Stimulated activated CD8-positive, alpha-beta memory T cell treated with anti-CD3 and anti-CD28 coated beads, Interleukin-4, amount 100 ng/mL, for 4 hours (primary cell): ENCODE measurements at places on chromosomes 16 and 17.

GRCh38 chr16:17324451-17324850 is 146.3 kb downstream of the XYLT1 start:
- DNase-seq, result no peak

DNA sequence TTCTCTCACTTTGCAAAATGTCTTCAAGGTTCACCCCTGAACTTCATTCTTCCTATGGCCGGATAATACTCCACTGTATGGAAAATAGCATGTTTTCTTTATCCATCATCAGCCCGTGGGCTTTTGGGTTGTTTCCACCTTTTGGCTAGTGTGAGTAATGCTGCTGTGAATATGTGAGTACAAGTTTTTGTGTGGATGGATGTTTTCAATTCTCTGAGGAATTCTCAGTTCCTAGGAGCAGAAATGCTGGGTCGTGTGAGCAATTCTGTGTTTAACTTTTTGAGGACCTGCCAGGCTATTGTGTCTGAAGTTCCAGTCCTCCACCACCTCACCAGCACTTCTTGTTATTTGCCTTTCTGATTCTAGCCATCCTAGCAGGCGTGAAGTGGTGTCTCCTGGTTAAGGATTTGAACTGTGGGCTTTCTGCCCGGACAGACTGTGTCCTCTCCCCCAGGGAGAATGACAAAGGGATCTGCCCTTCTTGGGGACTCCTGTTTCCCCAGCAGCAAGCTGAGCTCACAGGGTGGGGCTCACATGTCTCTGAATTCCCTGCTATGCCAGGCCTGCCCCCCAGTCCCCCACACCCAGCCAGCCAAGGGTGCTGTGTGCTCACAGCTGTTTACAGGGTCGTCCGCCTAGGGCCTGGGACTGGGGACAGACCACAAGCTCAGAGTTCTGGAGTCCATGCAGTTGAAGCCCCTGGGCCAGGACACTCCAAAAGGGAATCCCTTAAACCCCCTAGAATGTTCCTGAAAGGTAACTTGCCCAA is 92.2 kb upstream of the CIBAR2 start:
- no peak for DNase-seq

DNA sequence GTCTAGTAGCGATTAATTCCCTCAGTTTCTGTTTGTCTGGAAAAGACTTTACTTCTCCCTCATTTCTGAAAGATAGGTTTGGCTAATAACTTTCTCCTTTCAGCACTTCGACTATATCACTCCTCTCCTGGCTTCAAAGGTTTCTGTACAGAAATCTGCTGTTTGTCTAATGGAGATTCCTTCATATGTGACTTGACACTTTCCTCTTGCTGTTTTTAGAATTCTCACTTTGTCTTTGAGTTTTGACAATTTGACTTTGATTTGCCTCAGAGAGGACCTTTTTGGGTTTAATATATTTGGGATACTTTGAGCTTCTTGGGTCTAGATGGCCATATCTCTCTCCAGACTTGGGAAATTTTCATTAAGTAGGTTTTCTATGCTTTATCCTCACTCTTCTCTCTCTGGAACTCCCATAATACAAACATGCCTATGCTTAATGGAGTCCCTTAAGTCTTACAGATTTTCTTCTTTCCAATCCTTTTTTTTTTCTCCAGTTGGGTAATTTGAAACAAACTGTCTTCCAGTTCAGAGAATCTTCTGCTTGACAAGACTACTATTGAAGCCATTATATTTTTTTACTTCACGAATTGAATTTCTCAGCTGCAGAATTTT is 7.8 kb upstream of the PRSS21 start:
- DNase-seq, result no peak

DNA sequence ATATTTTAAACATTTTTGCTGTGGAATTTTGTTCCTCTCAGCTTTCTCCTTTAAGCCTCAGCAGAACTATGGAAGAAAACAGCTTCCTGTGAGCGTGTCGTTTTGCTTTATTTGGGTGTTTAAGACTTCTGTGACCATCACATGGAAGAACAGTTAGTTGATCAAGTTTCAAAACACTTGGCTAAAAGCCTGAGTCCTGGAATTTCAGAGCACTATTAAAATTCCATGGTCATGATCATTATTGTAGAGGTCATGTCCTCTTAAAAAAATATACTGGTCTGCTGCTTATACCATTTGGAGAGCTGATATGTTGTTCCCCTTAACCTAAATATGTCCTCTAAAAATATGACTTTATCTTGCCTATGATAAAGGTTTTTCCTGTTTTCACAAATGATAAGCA is 12.6 kb upstream of the CDR2 start:
- DNase-seq, result no peak

GRCh38 chr17:74744714-74745547 is 3.5 kb upstream of the NHERF1 start:
- peak; percentile 57 for DNase-seq

DNA sequence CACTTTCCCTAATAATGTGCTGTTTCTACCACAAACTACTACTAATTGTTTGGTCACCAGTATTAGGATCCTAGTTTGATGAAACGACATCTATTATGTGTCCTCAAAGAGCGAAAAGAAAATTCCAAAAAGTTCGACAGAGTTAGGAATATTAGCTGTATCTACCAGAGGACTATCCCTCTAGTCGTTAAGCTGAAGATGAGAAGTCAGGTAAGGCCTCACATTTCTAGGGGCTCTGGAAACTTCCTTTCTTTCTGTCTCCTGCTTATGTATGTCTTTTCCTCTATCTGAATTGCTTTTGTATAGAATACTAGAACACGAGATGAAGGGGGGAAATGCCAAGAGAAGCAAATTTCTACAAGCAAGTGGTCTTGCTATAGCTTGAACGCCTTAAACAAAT is 1.6 kb downstream of the GLG1 start:
- no peak for DNase-seq

- DNase-seq, result no peak
Observed at GRCh38 chr17:64170286-64170685, 40.3 kb upstream of the ERN1 start.

GRCh38 chr17:32226886-32227285 is 38.7 kb upstream of the RHBDL3 start:
- no peak for DNase-seq

- no peak for DNase-seq
Observed at GRCh38 chr17:39069114-39069756, 82.2 kb downstream of the PLXDC1 start.

- DNase-seq, result no peak
Observed at GRCh38 chr16:82344157-82344556, 174.1 kb upstream of the MPHOSPH6 start.

GRCh38 chr16:25121824-25122600 is 10.5 kb downstream of the LCMT1 start:
- DNase-seq, result no peak

DNA sequence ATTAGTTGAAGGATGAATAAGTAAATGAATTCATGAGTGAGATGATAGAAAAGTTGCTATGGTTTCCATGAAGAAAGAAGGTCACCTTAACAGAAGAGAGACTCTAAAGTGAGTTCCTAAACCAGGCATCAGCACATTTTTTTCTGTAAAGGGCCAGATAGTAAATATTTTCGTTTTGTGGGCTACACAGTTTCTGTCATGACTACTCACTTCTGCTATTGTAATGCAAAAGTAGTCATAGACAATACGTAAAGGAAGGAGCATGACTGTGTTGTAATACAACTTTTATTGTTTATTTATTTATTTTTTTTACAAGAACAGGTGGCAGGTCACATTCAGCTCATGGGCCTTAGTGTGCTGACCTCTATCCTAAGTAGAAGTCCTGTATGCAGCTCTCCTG is 426.1 kb upstream of the DYNLRB2 start:
- no peak for DNase-seq

GRCh38 chr17:9254841-9255240 is 233.5 kb downstream of the NTN1 start:
- DNase-seq, result no peak

GRCh38 chr17:60819447-60820130 is 141.9 kb downstream of the BCAS3 start:
- no peak for DNase-seq
